ENCODE measurements at places on chromosomes 13 and 19.
A peak's percentile ranks its signal among the peaks of the same experiment; 100 is the strongest.

DNA sequence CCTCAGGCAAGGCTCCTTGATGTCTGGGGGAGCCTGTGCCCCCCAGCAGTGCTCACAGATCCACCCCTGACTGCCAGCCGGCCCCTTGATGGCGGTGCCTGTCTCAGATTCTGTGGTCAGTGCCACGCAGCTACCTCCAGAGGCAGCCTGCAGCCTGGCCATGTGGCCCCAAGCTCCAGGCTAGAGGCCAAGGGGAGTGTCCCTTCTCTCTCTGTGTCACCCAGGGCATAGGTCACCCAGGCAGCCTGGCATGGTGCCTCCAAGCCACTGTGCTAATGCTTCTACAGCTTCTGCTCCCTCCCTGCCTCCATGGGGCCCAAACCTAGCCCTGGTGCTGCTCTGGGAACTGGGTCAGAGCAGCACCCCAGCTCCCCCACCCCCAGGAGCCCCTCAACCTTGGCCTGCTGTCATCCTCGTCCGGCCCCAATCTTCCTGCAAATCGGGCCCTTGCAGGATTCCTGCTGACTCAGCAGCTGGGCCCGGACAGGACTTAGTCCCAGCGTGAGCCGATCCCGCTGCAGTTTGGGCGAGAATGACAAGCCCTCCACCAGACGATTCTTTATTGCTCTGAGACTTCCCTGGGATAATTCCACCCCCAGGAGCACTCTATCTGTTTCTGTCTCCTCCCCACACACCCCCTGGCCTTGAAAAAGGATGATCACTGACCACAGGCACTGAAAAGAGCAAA, 2.8 kb upstream of the ARL11 start:
- peak; percentile 39 for DNase-seq

- no peak for DNase-seq
Observed at GRCh38 chr13:114263578-114263977, 17.8 kb upstream of the UPF3A start.

GRCh38 chr13:52348071-52348470, 57.9 kb downstream of the THSD1 start:
- DNase-seq = no peak

DNA sequence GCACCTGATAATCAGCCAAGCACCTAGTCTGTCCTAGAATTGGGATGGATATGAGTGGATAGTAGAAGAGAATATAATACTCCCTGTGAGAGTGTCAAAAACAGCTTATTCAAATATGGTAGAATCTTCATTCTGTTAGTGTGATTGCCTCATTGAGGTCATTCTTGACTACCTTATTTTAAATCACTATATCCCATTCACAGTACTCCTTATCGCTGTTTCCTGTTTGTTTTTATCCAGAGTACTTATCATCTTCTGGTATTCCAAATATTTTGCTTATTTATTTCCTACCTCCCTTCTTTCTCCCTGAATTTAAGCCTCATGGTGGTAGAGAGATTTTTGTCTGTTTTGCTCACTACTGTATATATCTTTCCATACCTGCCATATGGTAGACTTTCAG, 9.9 kb downstream of the NDFIP2 start:
- DNase-seq = no peak

DNA sequence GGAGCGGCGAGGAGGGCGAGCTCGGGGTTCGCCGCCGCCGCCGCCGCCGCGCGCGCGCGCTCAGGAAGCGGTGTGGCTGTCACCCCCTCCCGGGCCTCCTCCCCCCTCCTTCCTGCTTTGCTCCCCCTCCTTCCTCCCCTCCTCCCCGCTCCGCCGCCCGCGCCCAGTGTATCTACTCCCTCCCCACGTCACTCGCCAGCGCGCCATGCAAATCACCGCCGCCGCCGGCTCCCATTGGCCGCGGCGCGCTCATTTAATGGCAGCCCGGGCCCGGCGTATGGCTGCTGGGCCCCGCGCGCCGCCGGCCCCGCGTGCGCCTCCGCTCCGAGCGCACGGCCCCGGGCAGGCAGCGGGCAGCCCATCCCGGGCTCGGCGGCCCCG, 335 bp upstream of the SOX1 start:
- DNase-seq = peak; percentile 95

DNA sequence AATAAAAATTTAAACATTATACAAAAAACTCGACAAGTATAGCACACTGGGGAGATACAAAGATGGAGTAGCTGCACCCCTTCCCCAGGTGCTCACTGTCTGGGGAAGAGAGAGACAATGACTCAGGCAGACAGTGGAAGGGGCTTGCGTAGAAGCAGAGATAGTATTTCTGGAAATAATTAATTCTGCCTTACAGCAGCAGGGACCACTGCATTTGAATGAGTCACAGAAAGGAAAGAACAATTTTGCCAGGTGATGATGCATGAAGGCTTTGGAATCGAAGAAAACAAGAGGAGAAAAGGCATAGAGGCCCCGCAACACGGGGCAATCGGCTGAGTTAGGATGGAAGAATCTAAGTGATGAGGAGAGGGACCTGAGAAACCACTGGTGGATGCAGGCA, 447.4 kb downstream of the EFNB2 start:
- no peak for DNase-seq

GRCh38 chr19:9995084-9995483, 15.2 kb downstream of the COL5A3 start:
- no peak for DNase-seq

GRCh38 chr19:15115080-15115479, 7.9 kb downstream of the SYDE1 start:
- DNase-seq = peak; percentile 53

All from posterior cingulate gyrus (tissue), 11 donors.